ENCODE measurements at places on chromosomes 7 and 10. TPM values are rescaled to one million over a fixed set of nuclear protein-coding genes. Genes with fewer than 3 reads are reported as not detected.

The HOXA3 gene
- total RNA-seq: 12.0 TPM

The STAG3 gene
- 0.55 TPM for total RNA-seq

The ITIH2 gene
- total RNA-seq: not detected

The NKX2-3 gene
- total RNA-seq: not detected

The HOGA1 gene
- 0.91 TPM for total RNA-seq

The CPA1 gene
- not detected for total RNA-seq

The FGL2 gene
- total RNA-seq: not detected

The PNLIP gene
- not detected for total RNA-seq

The ASB10 gene
- total RNA-seq: not detected

The CNTNAP2 gene
- total RNA-seq: not detected

The ORAI2 gene
- 67.4 TPM for total RNA-seq

The STEAP4 gene
- total RNA-seq: not detected

The ABCA13 gene
- 0.09 TPM for total RNA-seq

The TWIST1 gene
- not detected for total RNA-seq

The PHKG1 gene
- 1.00 TPM for total RNA-seq

The ACTR3C gene
- total RNA-seq: 0.69 TPM

The UTF1 gene
- total RNA-seq: not detected

The PDK4 gene
- total RNA-seq: 2.5 TPM

The CYP3A7 gene
- total RNA-seq: not detected

The MRLN gene
- not detected for total RNA-seq

The GSTO2 gene
- total RNA-seq: 0.95 TPM

The DKK1 gene
- 200 TPM for total RNA-seq

Data from endothelial cell of umbilical vein (primary cell).